ENCODE measurements at places on chromosomes 4 and X.

DNA sequence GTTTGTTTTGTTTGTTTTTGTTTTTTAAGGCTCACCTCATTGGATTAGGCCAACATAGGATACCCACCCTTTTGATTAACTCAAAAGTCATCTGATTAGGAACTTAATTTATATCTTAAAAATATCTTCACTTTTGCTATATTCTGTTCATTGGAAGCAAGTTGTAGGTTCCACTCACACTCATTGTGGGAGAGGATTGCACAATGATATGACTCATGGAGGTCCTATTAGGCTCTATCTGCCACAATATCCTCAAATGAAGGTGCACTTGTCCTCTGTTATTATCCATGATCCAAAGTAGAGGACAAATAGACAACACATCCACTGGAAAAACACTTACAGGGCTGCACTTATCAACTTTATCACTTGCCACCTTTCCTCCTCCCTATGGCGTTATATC lies 60.5 kb upstream of the ADAMTS3 start:
- no peak for DNase-seq

DNA sequence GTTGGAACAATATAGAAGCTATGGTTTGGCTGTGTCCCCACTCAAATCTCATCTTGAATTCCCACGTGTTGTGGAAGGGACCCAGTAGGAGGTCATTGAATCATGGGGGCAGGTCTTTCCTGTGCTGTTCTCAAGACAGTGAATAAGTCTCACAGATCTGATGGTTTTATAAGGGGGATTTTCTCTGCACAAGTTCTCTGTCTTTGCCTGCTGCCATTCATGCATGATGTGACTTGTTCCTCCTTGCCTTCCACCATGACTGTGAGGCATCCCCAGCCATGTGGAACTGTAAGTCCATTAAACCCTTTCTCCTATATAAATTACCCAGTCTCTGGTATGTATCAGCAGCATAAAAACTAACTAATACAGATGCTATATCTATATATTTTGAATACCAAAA lies 135.2 kb upstream of the EDNRA start:
- DNase-seq = no peak

DNA sequence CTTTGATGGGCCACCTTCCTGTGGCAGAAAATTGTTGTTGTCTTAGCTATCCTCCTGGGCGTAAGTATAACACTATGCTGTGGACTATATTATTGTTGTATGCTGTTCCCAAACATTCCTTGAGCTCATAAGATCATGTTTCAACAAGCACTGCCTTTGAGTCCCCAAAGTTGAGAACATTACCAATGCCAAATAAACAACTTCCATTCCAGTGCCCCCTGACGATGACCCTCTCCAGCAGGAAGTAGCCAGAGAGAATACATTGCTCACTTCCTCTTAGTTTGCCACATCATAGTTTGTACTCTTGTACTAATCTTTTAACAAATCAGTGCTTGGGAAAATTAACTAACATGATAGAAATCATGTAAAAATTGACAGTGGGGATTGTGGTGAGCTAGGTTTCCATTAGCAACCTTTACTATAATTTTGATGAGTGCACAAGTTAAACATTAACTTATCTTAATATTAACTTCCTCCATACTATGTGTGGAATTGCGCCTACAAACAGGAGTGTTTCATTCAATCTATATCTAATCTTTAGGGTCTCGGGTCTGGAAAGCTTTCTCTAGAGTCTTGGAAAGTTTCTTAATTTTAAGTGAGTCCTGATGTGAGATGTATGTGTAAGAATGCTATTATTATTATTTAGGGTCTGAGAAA lies 20.3 kb upstream of the DHX15 start:
- DNase-seq = no peak

DNA sequence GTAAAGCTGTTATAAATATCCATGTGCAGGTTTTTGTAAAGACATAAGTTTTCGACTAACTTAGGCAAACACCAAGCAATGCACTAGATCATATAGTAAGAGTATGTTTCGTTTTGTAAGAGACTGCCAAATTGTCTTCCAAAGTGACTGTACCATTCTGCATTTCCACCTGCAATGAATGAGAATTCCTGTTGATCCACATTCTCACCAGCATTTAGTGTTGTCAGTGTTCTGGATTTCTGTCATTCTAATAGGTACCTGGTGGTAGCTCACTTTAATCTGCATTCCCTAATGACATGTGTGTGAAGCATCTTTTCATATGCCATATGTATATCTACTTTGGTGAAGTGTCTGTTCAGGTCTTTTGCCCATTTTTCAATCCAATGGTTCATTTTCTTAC lies 57.8 kb downstream of the SH3RF1 start:
- no peak for DNase-seq

DNA sequence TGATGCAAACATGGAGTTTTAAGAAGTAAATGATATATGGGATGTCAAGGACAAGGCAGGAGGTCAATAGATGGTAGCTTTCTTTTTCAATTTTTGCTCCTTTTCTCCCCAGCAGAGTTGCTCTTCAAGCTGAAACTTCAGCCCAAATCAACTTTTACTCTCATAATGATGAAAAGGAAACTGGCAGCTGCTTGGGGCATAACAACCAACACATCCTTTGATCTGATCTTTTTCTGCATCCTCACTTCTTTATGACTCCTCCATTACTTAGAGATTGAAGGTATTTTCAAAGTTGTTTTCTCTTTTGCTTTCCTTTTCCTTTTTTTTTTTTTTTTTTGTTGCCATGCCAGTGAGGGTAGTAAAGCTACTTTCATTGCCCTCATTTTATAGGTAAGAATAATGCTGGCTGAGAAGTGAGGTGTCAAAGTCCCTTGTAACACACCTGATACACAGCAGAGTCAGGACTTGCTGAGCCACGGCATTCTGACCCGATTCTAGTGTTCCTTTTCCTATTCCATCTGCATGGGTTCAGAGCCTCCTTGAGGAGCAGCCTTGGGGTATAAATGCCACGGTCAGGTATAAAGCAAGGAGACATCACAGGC lies 26.9 kb downstream of the SLC2A9 start:
- DNase-seq = no peak
